ENCODE measurements at places on chromosomes 11 and 22.

GRCh38 chr22:35952576-35952975 is 76.0 kb downstream of the RBFOX2 start:
- no peak for DNase-seq

DNA sequence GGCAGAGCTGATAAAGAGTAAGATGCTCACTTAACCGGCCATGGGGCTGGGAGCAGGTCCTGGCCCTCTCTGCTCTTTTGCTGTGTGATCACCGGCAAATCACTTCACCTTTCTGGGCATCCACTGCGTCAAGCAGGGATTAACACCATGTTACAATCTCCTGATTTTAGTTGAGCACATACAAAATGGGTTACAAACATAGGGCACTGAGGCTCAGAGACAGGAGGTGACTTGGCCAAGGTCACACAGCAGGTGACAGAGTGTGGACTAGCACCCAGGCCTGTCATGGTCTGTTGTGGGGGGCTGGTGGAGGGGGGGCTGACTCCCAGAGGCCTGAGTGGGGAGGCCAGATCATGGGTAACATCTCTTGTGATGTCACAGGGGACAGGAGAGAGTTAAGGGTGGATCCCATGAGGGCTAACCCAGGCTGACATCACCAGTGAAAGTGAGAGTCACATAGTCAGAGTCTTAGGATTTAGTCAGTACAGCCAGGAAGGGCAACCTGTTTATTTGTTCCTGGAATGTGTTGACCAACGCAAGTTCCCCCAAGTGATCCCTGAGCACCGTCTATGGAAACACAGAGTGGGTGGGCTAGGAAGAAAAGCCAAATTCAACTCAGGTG is 27.8 kb downstream of the GDPD5 start:
- no peak for DNase-seq

DNA sequence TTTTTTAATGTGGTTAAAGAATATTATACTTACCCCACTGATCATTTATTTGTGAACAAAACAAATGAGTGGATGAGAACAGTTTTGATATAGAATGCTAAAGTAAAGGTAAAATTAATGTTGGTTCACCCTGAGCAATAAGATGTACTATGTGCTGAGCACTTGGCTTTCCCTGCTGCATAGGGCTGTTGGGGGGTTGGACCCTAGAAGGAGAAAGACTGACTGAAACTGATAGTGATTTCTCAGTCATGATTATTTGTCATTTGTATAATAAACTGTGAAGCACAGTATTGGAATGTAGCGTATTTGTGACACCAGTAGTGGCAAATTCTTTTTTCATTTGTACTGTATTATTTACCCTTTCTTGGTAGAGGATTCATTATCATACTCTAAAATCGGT is 63.3 kb downstream of the PRMT3 start:
- no peak for DNase-seq

GRCh38 chr11:93740031-93740729 is 1.1 kb downstream of the TAF1D start:
- peak; percentile 56 for DNase-seq

GRCh38 chr11:45336136-45336535 is 50.0 kb upstream of the SYT13 start:
- DNase-seq, result no peak

All from IMR-90 (cell line).